Left lung (tissue), 14 donors: ENCODE measurements at places on chromosomes 5 and 9. TPM values are rescaled to one million over a fixed set of nuclear protein-coding genes. Genes with fewer than 3 reads are reported as not detected.

The CCNO gene
- total RNA-seq: 0.23 TPM

The DENND1A gene
- total RNA-seq: 10.8 TPM

The GPX8 gene
- 28.0 TPM for total RNA-seq

The ROPN1L gene
- total RNA-seq: 9.5 TPM

The HAPLN1 gene
- total RNA-seq: 0.05 TPM

The LCN1 gene
- not detected for total RNA-seq

The JAKMIP2 gene
- 4.4 TPM for total RNA-seq

The MATR3 gene
- 171 TPM for total RNA-seq

The RFESD gene
- 2.7 TPM for total RNA-seq

- no peak for DNase-seq
Observed at GRCh38 chr9:23538067-23538402, 288.0 kb downstream of the ELAVL2 start.

- peak; percentile 48 for DNase-seq
Observed at GRCh38 chr5:96660971-96661854, 963 bp upstream of the CAST start.

DNA sequence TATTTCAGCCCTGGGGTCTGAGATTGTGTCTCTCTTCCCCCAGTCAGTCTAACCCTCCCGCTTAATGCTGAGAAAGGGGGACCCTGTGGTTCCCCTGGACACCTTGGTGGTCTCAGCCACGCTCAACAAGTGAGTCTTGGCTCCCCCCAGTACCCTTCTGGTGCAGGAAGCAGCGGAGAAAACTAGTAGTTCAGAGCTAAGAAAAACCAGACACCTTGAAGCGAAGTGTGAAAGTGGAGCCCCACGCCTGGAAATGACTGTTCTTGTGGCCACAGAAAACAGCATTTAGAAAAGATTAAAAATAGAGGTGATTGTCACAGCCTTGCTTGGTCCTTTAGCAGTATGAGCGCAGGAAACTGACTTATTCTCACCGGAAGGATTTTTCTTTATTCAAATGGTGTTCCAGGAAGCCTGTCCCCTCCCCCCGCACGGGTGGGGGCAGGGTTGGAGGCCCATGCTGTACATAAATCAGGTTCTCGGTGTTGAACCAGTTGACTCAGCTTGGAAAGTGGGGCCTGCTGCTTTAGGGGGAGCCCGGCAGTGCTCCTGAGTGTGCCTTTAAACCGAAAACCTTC is 8.1 kb downstream of the ARPC5L start:
- no peak for DNase-seq

DNA sequence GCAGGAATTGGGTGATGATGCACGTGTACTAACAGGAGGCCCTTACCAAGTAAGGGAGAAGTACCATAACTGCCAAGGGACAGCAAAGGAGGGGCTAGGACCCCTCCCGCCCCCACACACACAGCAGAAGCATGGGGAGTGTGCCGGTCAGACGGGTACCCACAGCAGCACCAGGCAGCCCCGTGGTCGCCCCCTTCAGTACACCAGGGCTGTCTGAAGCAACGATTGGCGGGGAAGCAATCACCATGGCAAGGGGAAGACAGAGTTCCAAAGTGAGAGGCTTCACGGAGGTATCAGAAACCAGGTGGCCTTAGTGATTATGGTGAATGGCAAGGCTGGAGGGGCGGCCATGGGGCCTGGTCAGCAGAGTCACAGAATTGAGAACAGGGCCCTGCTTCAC is 72.2 kb downstream of the CAMSAP1 start:
- no peak for DNase-seq

DNA sequence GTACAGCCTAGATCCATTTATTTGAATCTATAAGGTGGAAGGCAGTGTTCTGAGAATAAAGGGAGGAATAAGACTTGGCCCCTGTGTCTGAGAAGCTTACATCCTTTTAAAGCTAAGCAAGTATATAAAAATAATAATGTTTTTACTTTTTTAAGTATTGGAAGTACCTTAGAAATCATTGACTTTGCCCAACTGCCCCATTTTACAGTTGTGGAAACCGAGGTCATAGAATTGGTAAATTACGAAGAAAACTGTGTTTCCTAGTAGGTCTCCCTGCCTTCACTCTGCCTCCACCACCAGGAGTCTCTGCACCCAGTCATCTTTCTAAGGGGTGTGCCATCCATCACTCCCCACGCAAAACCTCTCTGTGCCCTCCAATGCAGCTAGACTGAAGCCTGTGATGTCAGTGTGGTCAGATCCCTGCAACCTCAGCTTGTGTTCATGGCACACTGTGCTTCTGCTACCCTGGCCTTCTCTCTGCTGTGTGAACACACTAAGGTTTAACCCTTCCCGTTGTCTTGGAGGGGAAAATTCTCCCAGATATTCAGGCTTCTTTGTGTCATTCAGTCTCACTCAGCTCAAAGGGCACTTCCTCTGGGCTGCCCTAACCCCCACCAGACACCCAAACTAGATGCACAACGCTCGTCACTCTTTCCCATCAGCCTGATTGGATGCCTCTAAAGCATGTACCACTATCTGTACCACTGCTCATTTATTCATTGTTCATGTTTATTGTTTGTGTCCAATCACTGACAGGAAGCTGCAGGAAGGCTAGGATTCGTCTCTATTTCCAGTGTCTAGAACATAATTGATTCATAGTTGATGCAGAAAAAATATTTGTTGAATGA is 18.2 kb downstream of the ADRB2 start:
- DNase-seq: no peak

DNA sequence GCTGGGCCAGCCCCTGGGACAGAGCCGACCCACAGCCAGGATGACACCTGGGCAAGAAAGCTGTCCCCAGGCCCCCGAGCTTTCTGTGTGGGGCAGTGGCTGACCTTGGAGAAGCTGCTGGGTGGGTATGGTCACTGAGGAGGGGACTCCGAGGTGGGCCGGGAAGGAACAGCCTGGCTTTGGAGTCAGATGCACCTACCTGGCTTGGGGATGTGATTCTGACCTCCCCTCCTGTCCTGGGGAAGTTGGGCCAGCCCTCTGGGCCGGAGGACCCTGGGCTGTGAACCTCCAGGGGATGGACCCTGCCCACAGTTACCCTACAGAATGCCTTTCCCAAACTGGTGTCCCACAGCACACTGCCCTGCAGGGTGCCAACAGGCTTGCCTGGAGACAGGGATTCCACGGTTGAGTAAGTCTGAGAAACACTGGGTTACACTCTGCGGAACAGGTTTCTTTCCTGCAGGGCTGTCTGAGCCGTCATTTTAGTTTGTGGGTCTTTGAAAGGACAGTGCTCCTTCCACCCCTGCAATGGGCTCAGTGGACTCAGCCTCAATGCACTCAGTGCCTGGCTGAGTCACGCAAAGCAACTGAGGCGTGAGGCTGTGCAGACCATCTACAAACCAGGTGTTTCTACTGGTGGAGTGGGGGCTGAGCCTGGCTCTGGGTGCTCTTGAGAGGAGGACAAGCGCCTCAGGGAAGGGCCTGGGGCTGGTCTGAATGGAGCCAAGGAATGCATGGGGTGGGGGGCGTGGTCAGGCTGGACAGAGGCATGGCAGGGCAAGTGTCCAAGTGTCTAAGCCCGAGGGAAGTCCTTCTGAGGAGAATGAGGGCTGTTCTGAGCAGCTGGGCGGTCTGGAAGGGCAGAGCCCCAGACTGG is 41.3 kb upstream of the PHYKPL start:
- DNase-seq: peak; percentile 81
